ENCODE measurements at places on chromosomes 16 and 17.

DNA sequence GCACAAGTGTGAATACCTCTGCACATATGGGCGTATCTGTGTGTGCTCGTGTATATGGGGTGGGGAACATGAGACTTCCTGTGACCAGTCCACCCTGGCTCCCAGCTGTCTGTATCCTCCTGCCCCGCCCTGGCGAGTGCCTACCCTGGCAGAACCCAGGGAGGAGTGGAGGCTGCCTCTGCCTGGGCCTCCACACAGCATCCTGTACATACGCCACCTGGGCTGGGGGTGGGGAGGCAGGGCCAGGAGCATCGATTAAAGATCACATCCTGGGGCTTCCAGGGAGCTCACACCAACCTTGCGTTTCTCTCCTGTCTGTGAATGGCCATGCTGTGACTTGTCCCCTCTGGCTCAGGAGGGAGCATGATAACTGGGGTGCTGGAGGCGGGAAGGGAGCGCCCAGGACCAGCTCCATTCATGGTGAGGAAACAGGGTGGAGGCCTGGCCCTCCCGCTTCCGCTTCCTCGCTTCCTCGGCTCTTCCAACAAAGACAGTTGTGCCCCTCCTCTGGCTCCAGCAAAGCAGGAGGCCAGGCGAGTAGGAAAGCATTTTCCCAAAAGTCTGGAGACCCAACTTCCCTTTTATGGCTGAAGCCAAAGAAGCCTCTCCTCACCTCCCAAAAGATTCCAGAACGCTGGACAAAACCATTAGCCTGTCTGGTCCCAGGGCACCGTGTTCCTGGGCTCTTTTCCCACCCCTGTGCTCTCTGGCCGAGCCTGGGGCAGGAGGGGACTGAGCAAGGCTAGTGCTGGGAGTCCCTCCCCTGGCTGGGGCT, 22.9 kb downstream of the ADAM11 start:
- no peak for DNase-seq

DNA sequence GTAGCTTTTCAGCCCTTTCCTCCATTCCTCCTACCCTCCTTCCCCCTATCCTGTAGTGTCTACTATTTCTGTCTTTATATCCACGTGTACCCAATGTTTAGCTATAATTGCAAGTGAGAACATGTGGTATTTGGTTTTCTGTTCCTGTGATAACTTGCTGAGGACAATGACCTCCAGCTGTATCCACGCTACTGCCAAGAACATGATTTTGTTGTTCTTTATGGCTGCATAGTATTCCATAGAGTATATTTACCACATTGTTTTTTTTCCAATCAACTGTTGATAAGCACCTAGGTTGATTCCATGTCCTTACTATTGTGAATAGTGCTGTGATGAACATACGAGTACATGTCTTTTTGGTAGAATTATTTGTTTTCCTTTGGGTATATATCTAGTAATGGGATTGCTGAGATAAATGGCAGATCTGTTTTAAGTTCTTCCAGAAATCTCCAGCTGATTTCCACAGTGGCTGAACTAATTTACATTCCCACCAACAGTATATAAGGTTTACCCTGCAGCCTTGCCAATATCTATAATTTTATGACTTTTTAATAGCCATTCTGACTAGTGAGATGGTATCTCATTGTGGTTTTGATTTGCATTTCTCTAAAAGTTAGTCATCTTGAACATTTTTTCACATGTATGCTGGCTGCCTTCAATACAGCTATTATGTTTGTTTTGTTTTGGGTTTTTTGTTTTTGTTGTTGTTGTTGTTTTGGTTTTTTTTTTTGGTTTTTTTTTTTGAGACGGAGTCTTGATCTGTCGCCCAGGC, 10.9 kb upstream of the COPRS start:
- no peak for DNase-seq

DNA sequence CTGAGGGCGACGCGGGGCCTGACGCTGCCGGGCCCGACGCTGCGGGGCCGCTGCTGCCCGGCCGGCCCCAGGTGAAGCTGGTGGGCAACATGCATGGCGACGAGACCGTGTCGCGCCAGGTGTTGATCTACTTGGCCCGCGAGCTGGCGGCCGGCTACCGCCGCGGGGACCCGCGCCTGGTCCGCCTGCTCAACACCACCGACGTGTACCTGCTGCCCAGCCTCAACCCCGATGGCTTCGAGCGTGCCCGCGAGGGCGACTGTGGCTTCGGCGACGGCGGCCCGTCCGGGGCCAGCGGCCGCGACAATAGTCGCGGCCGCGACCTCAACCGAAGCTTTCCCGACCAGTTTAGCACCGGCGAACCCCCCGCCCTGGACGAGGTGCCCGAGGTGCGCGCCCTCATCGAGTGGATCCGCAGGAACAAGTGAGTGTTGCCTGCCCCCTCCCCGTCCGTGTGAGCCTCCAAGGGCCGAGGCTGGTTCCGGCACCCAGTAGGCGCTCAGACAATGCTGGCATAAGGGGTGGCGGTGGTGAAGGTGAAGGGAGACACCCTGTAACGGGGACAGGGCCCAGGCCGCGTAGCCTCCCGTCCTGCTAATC, 676 bp downstream of the CPD start:
- DNase-seq: no peak

DNA sequence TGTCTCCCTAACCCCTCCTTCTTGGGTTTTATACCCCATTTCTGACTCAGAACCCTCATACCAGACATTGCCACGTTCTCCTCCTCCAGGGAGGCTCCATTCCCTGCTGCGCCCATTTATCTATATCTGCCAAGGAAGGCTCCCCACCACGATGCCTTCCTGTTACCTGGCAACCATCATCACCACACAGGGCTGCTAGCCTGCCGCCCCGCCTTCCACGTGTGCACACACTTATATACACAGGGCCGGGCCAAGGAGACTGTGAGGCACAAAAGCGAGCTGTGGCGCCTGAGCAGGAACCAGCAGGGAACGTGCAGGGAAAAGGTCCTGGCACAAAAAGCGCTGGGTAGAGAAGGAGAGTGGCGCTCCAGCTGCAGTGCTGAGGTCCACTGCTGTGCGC, 261.8 kb downstream of the CBLN1 start:
- DNase-seq: no peak

DNA sequence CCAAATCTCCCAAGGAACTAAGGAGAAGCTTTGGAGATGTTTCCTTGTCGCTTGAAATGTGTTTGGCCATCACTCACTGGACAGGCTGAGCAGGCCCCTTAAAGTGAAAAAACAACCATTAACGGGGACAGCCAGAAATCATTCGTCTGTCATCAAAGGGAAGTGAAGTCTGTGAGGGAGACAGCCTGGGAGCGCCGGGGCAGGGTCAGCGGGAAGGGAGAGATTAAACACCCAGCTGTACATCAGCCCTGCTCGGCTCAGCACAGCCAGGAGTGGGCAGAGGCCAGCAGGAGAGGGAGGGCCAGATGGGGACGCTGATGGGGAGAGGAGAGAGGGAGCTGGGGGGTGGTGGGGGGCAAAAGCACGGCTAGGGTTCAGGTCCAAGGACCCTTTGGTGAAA, 105.1 kb downstream of the SDK2 start:
- no peak for DNase-seq

GRCh38 chr16:81639348-81639747, 139.7 kb upstream of the PLCG2 start:
- DNase-seq: no peak

DNA sequence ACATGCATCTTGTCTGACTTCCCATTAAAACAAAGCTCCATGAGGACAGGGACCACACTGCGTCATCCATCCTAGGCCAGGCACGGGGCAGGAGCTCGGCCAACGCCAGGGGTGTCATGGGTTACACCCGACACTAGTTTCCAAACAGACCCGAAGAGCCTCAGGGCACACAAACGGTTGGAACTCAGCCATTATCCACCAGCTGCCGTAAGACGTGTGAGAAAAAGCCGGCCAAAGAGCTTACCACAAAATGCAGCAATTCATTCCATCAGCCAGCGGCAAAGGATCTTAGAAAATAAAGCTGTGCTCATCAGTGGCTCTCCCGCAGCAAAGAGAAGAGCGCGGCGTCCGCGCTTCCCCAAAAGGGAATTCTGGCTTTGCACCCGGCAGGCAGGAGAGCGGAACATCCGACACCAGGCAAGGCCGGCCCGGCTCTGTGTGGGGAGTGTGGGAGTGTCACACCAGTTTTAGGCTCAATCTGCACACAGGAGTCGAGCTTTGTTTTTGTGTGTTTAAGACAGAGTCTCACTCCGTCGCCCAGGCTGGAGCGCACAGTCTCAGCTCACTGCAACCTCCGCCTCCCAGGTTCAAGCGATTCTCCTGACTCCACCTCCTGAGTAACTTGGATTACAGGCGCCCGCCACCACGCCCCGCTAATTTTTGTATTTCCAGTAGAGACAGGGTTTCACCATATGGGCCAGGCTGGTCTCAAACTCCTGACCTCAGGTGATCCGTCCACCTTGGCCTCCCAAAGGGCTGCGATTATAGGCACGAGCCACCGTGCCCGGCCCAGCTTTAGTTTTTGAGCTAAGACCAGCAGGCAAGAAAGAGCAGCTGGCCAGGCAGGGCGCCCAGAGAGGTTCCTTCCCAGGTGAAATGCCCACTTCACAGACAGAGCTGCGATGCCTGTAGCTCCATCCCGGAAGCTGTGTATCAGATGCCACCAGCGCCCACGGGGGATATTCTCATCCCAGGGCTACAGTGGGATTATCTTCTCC, 1.5 kb downstream of the SLC38A8 start:
- DNase-seq: no peak

DNA sequence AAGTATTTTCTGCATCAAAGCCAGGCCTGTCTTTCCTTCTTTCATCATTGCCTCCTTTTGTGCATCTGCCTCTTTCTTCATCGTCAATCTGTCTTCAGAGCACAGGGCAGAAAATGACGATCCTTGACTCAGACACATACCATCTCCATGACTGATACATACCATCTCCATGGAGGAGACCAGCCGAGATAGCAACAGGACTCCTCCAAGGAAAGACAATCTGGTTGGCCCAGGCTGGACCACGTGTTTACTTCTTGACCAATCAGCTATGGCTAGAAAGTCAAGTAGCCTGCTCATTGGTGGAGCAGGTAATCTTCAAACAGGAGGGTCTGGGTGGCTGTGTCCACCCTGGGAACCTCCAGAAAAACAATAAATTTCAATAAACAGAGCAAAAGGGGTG, 164.6 kb downstream of the CPPED1 start:
- DNase-seq: no peak

DNA sequence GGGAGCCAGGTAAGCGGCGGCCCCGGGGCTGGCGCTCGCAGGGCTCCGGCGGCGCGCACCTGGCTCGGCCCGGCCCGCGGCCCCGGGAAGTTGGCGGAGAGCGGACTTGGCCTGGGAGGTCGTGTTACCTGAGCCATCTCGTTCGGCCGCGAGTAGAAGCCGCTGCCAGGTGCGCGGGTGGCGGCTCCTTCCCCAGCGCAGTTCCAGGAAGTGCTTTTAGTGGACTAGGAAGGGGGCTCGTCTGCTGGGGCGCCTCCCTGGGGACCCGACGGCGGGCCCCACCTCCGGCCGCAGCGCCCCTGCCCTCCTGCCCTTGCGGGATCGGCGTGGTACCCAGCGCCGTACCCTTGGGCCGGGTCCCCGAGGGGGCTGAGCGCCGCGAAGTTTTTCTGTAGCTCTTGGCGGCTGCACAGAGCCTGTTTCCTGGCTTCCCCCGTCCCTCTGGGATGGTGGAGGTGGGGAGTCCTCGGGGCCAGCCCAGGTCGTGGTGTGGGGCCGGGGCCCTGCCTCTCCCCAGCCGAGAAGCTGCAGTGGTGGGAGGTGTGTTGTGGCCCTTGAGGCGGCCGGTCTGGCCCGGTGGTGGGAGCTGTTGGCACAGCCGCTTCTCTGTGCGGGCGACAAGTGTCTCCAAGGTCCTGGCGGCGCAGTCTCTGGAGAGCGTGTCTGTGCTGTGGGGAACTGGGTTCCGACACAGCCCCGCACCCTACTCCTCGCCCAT, 96.9 kb downstream of the RAB11FIP4 start:
- no peak for DNase-seq
